ENCODE measurements at places on chromosomes 4 and X.

DNA sequence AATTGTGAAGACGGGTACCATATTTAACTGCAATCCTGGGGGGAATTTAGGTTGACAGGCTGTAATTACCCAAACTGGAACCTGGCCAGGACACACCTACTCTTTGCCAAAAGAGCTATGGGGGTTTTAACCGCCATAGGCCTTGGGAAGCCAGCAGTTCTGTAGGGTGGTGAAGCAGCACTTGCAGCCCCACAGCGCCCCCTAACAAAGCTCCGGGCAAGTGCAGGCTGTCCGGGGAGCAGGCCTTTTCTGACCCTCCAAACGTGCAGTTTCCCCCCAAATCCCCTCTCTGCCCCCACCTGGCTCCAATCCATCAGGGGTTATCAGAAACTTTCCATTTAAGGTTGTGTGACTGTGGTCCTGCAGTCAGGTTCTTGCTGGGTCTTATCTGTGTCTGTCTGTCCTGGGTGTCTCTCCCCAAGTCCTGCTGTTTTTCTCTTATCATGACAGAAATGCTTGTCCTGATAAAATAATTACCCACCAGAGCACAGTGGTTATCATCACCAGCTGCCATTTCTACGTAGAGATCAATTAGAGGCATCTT is 350.9 kb downstream of the MID1IP1 start:
- DNase-seq = peak; percentile 20

- DNase-seq = no peak
These were observed 46.1 kb upstream of the VEGFC start for GRCh38 chr4:176838601-176839433.

DNA sequence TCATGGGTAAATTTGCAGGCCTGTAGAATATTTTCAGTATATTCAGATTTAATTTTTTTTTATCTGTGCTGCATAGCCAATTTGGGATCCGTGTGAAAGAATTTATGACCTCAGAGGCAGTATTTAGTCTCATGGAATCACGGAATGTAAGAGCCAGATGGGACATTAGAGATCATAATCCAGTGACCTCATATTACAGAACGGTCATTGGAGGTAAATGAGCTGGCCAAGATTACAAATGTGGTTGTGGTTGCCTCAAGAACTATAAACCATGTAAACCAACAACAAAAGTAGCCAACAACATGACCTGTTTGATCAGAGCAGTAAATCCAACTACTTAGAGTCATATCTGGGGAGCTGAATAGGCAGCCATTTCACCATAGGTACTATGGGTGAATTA is 71.6 kb downstream of the AMOT start:
- DNase-seq = no peak

DNA sequence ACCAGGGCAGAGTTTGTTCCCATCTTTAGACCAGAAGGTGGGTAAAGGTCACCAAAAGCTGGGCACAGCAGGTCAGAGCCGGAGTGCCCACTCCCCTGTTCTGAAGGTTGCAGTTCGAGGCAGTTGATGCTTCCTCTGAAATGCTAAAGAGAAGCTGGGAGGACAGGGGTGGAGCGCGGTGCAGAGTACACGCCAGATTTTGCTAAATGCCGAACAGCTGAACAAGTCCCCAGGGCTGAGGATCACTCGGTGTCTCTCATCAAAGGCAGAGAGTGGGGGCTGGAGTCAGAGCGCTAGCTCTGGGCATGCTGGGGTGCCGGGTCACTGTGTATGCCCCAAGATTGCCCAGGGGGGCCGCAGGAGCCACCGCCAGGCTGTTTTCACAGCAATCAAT is 197.0 kb downstream of the BCOR start:
- DNase-seq = no peak

GRCh38 chr4:156560701-156561100 is 410.9 kb downstream of the PDGFC start:
- DNase-seq = no peak

- DNase-seq = no peak
These were observed 181.9 kb downstream of the CEP135 start for GRCh38 chr4:56130606-56131155.
